Activated T-cell treated with anti-CD3 and anti-CD28 coated beads, Interleukin-2, amount 50 U/mL, for 1 hour (primary cell): ENCODE measurements at places on chromosomes 3 and 15.

- no peak for DNase-seq
These were observed 83.9 kb downstream of the TLE3 start for GRCh38 chr15:70013656-70014313.

DNA sequence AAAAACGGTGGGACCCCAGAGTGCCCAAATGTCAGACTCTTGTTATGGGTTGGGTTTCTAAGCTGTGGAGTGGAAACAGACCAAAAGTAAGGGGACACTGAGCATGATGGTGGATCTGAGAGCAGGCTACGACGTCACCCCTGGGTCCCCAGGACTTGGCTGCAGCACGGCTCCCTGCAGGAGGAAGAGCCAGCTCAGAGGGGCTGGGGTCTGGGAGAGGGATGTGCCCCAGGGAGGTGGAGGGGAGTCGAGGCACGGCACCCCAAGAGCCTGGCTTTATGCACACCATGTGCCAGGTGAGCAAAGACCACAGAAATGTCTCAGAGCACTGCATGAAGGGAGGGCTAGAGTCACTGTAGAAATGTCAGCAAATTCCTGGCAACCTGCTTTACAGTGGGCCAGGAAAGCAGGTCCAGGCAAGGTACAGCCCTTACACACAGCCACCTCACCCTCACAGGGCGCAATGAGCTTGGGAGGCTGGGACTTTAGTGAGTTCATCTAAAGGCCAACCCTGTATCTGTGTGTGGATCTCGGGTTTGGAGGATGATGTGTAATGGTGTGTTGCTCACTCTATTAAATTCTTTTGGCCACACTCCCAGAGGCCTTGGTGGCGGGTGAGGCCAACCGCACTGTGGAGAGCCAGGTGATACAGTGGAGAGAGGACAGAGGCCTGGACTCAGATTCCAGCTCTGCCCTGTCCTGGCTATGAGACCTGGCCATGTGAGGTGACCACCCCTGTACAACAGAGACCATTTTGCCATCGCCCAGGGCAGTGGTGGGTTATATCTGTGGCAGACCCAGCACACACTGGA lies 14.1 kb downstream of the CTSH start:
- peak; percentile 18 for DNase-seq

GRCh38 chr3:134086616-134087015 lies 56.9 kb upstream of the SLCO2A1 start:
- no peak for DNase-seq

DNA sequence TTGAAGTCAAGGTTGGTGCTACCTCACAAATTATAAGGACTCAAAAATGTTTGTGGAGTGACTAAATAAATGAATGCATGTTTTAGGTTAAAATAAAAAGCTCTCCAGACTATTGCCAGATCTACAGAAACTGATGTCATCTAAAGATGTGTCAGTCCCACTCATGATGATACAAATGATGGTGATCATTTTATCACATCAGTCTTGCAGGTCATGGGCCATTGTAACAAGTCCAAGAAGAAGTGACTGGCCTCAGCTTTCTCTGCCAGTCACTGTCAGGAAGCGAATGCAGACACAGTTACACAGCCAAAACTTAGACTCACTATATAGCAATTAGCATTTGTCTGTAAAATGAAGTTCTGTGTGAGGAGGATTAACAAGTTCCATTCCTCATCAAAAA lies 18.5 kb downstream of the ATP8B4 start:
- DNase-seq, result no peak

DNA sequence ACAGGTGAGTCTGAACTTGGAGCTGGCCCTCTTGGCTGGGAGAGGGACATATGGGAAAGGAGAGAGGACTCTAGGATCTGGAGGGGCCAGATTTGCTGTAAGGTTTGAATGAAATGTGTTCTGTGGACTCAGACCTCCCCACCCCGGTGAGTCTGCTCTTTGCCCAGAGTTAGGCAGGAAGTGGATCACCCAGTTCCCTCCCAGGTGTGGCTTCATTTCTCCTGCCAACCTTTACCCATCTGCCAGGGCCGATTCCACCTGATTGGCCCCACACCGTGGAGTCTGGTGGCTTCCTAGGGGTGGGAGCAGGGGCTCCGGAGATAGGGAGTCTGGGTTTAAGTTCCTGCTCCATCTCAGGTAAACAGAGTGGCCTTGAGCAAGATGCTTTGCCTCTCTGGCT lies 25.5 kb downstream of the CD276 start:
- DNase-seq, result no peak

- no peak for DNase-seq
These were observed 1.3 kb downstream of the SLC6A6 start for GRCh38 chr3:14403619-14404155.

DNA sequence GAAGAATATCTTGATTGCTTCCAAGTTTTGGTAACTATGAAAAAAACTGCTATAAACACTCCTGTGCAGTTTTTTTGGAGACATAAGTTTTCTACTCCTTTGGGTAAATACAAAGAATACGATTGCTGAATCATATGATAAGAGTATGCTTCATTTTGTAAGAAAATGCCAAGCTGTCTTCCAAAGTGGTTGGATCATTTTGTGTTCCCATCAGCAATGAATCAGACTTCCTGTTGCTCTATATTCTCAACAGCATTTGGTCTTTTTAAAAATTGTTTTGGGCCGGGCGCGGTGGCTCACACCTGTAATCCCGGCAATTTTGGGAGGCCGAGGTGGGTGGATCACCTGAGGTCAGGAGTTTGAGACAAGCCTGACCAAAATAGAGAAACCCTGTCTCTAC lies 14.5 kb downstream of the BTD start:
- no peak for DNase-seq

- DNase-seq, result peak; percentile 45
These were observed 278.0 kb downstream of the FOXP1 start for GRCh38 chr3:71305231-71306206.

DNA sequence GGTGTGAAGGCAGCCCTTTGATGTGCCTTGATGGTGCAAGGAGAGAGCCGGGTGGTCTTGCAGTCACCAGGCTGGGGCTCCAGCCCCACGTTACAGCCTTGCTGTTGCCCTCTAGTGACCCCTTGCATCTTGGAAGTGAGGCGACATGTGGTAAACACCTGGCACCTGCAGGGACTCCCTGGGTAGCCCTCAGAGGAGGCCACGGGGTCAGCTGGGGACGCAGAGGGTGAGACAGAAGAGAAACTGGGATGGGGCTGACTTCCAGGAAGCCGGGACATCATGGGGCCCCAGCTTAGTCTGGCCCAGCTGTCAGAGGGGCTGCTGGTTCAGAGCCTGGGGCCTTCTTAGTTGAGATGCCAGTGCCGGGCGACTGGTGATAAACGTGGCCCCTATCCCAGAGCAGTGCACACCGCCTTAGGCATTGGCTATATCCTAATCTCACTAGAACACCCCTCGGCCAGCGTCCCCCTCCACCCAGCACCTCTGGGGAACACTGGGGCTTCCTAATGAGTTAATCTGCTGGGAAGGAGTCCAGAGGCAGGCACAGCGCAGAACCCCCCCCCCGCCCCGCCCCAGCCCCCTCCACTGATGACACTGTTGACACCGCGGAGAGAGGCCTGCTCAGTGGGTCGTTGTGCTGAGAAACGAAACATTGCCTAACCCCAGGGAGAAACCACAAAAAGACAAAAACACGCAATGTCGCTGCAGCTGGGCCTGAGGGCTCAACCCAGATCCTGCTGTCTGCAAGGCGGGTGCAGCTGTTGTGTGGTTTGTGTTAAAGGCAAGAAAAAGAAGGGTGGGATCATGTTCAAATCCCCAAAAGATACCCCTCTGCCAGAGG lies 60.5 kb upstream of the KLF13 start:
- DNase-seq, result peak; percentile 66

- DNase-seq, result no peak
These were observed 26.8 kb upstream of the IP6K2 start for GRCh38 chr3:48743773-48744172.

- no peak for DNase-seq
These were observed 107.8 kb downstream of the MBNL1 start for GRCh38 chr3:152376351-152377183.

DNA sequence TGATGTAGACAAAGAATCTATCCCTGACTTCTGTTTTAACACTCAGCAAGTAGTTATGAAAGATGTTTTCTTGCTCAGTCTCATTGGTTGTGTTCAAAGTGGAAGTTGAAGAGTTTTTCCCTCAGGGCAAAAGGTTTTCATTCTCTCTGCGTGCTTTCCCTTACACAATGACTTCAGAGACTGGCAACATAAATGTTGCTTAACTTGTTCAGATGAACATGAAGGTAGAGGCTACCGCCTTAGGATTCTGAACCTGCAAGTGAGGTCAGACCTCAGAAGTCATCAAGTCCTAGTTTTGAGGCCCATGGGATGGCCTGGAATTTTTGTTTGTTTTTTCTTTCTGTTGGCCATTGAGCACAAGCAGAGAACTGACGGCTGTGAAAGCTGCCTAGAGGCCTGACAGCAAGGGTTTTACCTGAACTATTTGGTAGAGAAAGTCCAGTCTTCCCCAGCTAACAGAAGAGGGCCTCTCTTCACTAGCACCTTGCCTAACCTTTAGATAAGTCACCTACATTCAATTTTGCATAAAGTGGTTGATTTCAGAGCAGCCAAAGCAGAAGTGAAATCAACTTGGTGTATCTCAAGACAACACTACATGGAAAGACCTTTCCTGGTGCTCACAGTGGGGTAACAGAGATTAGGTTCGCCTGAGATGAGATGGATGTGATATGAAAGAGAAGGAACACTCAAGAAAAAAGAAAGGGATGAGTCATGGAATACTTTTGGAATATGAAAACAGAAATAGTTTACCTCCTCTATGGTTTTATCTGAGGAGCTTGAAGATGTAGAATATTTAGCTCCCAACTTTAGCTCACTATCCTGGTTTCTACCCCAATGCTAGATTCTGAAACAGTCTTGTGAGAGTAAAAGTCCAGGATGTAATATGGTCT lies 53.6 kb upstream of the AP4E1 start:
- DNase-seq, result no peak

- no peak for DNase-seq
These were observed 92.1 kb upstream of the UBE2E1 start for GRCh38 chr3:23713641-23714040.

DNA sequence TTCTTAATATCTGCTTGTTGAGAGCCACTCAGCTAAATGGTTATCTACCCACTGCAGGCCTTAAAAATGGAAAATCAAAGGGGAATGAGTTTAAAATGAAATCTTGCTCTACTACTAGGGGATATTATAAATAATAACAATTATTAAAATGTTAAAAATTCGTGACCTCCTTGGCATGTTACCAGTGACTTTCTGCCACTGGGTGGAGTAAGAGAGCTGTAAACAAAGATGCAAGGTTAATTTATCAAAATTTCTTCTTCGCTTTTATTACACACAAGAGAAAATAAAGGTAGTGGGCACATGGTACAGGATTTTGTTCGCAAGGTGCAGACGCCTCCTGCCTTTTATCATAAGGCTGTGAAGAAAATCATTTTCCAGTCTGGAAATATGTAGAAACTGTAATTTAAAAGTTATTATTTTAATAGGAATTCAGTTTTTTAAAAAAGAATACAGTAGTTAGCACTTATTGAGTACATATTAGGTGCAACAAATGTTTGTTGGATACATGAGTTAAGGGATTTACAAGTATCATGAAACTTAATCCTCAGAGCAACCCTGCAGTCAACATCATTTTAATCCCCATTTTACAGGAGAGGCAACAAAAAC lies 272.6 kb downstream of the SUCLG2 start:
- no peak for DNase-seq

DNA sequence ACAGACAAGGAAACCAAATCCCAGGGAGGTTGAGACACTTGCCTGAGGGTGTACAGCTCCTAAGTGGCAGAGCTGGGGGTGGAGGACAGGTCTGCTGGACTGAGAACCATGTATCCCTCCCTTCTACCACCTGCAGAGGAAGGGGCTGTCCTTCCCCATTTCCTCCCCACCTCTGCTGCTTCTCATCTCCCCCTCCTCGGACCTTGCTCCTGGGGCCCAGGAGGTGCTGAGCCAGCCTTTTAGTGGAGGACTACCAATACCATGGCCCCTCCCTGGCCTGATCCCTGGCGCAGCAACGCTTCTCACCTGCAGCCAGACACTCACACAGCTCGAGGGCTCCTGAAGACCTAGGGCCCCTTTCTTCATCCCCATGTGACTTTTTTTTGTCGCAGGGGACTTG lies 50.4 kb downstream of the IDH2 start:
- DNase-seq, result no peak

- DNase-seq, result no peak
These were observed 292.9 kb downstream of the RORA start for GRCh38 chr15:60936186-60936585.

DNA sequence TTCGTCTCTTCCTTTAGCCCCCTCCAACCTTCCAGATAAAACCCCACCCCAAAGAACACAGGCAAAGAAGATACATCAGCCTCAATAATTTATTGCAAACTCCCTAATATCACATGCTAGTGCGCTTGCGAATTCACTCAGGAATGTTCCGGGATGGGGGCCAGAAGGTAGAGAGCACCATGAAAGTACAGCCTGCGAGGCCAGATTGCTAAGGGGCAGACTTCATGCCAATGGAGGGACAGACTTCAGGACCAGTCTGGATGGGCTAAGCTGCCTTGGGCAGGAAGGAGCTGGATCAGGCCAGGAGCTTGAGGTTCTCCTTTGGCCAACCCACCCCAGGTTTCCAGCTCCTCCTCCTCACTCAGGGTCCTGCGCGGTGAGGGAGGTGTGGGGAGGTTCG lies 13.4 kb downstream of the CIDEC start:
- DNase-seq, result no peak

- DNase-seq, result no peak
These were observed 276.0 kb downstream of the MFSD1 start for GRCh38 chr3:159077860-159078259.
